ENCODE measurements at places on chromosomes 12 and 14.

DNA sequence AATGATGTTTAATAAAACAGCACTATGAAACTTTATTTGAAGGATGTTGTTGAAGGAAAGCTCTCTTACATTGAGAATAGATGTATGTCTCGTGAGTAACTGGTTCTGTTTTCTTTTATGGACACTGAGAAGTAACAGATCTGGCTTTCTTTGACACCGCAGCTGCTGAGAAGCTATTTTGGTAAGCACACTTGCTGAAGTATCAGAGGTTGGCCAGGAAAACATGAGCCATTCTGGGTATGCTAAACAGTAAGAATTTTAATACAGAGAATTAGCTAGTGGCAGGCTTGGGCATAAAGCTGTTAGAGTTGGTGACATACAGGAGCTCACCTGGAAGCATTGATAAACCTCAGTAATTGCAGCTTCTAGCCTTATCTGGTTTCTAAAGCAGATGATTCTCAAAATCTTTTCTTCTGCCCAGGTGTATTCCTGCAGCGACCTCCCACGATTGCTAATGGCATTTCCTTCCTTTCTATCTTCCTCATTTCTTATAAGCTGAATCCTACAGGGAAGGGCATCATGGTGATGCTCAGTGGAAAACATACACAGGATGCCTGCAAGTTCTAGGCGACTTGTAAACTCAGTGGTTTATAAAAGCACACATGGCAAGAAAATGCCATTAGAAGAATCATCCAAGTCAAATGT lies 291.6 kb upstream of the SLC16A7 start:
- no peak for DNase-seq

DNA sequence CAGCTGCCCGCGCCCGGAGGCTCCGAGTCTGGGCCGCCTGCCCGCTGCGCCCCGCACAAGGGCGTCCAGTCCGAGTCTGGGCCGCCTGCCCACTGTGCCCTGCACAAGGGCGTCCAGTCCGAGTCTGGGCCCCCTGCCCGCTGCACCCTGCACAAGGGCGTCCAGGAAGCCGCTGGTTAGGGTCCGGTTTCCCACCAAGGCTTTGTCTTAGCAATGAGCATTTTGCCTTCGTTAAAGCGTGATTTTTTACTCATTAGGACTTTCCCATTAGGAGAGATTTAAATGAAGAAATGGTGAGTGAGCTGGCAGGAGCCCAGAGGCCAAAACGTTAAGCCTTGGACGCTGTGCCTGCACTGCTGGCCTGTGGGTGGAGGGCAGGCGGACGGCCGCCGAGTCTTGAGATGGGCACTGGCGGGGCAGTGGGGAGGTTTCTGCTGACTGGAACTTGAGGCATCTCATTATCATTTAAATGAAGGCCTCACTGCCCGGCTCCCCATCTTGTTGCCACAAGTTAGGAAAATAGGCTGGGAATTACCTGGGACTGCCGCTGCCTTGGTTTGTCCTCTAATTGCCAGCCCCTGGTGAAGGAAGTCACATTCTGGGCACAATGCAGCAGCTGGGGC lies 36.0 kb downstream of the FBRSL1 start:
- no peak for DNase-seq

DNA sequence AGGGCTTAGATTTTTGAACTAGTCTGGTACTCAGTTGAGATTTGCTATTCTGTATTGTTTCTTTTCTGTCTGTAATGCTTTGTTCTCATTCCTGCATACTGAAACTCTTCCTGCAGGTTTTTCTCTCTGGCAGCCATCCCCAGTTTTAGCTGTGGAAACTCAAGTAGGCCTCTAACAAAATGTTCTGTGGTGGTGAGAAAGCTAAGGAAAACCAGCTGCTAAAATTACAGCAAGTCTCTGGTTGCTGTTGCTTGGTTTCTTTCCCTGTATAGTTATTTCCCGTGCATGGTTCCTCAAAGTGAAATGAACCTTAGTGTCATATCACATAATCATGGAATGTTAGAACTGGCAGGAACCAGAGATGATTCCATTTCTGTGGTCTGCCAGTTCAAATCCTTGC lies 442.5 kb downstream of the NRXN3 start:
- no peak for DNase-seq

GRCh38 chr12:52050116-52050757 lies 1.0 kb upstream of the NR4A1 start:
- no peak for DNase-seq

DNA sequence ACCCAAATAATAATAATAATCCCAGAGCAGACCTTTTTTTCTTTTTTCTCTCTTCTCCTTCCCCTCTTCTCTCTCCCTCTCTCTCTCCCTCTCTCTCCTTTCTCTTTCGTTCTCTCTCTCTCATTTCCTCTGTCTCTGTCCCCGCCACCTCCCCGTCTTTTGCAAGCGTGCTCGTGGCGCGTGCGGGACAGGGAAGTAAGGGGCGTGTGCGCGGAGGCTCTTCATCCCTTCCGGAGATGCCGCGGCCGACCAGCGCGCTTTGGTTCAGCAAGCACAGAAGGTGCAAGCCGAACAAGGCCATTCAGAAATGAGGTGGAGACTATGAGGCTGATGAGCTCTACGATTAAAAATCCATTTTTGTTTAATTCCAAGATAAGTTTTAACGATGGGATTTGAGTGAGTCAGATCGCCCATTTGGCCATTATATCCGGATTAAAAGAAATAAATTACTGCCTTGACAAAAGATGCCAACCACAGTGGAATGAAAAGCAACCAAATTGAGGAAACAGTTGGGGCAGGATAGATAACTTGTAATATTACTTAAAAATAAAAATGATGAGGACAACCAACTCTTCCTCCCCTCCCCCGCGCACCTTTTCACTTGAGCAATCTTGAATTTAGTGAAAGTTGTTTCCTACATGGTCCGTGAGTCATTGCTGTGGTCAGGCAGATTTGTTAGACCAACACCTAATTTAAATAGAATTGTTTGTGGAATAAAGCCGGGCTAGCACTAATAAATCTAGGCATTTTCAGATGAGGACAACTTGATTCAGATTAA lies 1.2 kb upstream of the AMIGO2 start:
- peak; percentile 22 for DNase-seq

DNA sequence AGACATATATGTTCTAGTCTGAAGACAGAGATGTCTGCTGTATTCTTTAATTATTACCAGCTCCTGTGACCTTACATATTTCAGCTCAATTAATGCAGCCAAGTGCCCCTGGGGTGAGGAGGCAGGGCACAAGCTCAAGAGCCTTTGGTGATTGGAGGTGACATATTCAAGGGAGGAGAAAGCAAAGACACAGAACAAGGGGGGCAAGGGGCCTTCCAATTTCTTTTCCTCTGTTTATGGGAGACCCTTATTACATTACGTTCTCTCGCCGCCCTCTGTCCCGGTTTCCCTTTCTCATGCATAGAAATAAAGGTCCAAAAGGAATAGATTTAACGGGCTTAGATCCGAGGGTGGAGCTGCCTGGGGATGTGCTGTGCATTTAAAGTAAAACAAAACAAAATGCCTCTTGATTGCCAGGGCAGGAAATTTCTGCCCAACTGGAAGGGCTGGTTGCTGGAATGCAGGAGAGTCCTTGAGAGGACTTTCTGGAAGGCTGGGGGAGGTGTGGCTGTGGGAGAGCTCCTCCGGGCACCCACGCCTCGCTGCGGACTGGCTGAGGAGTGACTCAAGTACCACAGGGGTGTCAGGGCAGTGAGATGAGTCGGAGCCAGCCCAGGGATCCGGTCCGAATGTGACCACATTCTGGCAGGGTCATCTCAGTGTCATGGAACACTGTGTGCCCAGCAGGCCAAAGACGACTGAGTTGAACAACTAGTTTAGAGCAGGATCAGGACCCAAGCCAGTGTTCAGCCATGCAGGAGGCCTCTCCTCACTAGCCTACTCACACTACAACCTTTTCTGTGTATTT lies 32.1 kb upstream of the GSG1 start:
- no peak for DNase-seq

DNA sequence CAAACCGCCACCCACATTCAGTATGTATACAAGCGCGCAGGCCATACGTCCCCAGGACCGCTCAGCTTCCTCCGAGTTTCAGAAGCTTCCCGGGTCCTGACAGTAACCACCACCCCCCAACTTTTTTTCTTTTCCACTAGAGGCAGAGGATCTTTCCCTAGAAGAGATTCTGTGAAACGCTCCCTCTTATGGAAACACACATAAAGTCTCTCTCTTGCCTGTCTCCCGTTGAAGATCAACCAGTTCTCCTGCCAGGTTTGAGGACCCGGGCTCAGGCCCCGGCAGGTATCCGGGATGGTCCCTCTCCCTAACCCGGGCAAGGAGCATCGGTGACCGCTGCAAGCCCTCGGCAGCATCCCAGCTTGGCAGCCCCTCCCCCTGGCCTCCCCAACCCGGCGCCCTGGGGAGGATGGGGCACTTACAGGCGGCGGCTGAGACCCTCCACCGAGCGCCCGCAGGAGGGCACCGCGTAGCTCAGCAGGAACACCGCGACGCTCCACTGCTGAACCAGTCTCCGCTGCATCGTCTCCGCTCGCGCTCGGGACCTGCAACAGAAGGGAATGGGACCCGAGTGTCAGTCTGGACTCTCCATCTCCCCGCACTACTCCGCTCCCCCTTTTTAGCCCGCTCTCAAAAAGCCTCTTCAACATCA lies 3.4 kb downstream of the PTHLH start:
- no peak for DNase-seq
